Cortex of kidney (tissue), 1 donor: ENCODE measurements at places on chromosomes 6 and 20.

GRCh38 chr6:219641-220198, 72.6 kb upstream of the DUSP22 start:
- DNase-seq = no peak

DNA sequence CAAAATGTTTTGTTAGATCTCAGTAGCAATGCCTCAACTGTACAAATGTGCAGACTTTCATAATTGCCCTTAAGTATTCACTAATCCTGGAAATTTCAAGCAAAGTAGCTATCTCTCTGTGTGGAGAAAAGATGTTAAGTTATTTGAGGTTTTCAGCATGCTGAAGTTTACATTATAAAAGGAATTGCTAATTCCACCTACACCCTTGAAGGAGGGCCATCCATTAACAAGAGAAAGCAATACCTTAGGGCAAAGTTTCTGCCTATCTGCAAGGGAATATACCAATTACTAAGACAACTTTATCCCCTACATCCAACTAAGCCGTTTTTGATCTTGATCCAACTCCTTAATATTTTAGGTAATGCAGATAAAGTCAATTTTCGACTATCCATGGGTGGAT, 380.7 kb upstream of the BTBD3 start:
- DNase-seq = no peak

- no peak for DNase-seq
Measured at GRCh38 chr6:73712535-73713173, 16.7 kb downstream of the CD109 start.

GRCh38 chr20:3692706-3693294, 11.0 kb upstream of the ADAM33 start:
- no peak for DNase-seq

- DNase-seq = no peak
Measured at GRCh38 chr6:72911463-72912155, 289.7 kb downstream of the KCNQ5 start.

- no peak for DNase-seq
Measured at GRCh38 chr20:45223136-45223535, 2.0 kb downstream of the SEMG2 start.

DNA sequence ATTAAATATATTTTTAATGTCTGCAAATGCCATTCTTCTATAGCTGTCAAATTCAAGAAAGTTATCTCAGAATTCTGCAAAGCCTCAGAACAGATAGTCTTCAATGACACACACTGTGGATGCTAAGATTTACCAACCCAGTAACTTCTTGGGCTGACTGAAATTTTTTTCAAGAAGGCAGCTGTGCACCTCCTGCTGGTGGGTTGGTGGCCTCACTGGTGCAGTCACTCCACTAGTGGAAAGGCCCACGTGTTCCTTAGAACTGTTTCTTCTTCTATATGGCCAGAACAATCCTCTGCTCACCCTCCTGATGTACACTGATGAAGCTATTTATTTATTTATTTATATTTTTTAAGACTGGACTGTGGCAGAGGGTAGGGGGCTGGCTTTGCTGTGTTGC, 28.1 kb upstream of the MTCL3 start:
- no peak for DNase-seq

DNA sequence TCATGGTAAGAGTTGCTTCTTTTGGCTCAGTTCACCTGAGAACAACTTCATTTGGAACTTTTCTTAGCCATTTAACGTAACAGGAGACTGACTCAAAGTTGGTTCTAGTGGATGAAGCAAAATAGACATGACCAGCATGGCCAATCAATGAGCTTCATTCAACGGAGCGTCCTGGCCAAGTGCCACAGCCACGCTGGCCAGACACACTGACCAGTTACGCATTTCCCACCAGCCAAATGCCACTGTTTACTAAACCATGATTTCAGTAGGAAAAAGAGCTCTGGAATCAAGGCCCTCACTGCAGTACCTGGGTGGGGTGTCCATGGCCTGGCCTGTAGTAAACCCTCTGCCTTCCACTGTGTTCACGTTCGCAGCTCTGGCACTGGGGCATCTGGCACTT, 80.4 kb downstream of the POPDC3 start:
- DNase-seq = no peak

GRCh38 chr20:41507851-41508250, 110.3 kb downstream of the CHD6 start:
- no peak for DNase-seq

DNA sequence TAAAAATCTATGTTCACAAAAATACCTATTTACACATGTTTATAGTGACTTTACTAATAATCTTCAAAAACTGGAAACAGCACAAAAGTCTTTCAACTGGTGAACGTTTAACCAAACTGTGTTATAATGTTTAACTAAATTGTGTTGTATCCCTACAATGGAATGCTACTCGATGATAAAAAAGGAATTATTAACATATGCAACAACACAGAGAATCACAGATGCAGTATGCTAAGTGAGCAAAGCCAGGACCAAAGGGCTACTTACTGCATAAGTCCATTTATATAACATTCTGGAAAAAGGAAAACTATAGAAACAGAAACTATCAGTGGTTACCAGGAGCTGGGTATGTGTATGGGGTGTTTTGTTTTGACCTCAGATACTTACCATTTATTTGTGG, 602.2 kb upstream of the BTBD3 start:
- no peak for DNase-seq

DNA sequence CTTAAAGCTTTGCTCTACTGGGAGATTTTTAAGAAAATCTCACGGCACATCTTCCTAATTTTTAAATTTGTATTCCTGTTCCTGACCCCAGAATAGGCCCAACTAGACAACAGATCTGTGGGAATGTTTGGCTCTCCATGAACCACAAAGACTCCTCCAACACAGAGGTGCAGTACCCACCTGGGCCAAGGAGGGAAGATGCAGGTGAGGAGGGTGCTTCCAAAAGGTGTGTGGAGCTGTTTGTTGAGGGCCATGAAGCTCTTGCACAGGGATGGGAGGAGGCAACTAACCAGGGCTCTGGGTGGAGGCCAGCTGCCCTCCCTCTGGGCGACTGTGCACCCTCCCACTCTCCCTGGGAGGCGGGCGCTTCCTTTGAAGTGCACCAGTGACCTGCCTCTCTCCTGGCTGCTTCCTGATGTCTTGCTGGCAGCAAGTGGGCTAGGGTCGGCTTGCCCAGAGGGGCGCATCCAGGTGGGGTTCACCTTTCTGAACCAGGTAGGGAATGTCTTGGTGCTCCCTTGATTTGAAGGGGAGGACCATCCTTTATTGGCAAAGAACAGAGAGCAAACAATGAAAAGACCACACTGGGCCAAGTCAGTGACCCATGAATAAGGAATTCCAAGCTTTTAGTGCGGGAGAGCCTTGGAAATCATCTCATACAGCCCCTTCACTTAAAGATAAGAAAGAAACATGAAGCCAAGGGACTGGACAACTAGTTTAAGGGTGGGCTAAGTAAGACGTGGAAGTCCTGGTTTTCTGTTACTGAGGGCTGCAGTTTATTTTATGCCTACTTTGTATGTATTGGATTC, 76.0 kb downstream of the ANKRD6 start:
- no peak for DNase-seq

GRCh38 chr6:115220551-115221159, 840.0 kb downstream of the FRK start:
- no peak for DNase-seq

DNA sequence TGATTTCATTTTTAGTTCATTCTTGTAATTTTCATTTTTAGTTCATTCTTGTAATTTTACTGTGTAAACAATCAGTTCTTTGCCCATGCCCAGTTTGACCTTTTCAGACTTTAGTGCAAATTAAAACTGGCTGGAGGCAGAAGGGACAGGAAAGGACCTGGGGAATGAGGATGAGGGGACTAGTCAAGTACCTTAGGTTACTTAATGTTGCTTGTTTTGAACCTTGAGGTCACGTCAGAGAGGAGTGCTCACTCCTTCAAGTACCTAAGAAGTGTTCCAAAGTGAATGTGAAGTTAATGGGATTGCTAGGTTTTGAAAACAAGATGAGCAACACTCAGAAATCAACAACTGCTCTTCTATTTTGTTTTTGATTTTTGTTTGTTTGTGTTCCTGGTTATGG, 82.5 kb downstream of the FOXO3 start:
- DNase-seq = no peak

GRCh38 chr6:154960299-154960843, 34.7 kb upstream of the TIAM2 start:
- no peak for DNase-seq

- no peak for DNase-seq
Measured at GRCh38 chr6:25560865-25561264, 91.2 kb upstream of the SCGN start.

GRCh38 chr20:60974022-60974421, 278.0 kb upstream of the CDH4 start:
- no peak for DNase-seq

GRCh38 chr20:53337390-53338101, 256.1 kb downstream of the ZNF217 start:
- no peak for DNase-seq

- DNase-seq = no peak
Measured at GRCh38 chr20:51523276-51524013, 19.1 kb downstream of the NFATC2 start.

GRCh38 chr6:21230536-21230935, 363.0 kb upstream of the SOX4 start:
- no peak for DNase-seq

GRCh38 chr6:75855052-75855451, 106.0 kb downstream of the MYO6 start:
- no peak for DNase-seq

GRCh38 chr6:123604067-123604466, 32.7 kb downstream of the TRDN start:
- no peak for DNase-seq

GRCh38 chr6:104617591-104617990, 242.1 kb downstream of the HACE1 start:
- DNase-seq = no peak

GRCh38 chr6:155402656-155403304, 52.9 kb downstream of the NOX3 start:
- DNase-seq = no peak

DNA sequence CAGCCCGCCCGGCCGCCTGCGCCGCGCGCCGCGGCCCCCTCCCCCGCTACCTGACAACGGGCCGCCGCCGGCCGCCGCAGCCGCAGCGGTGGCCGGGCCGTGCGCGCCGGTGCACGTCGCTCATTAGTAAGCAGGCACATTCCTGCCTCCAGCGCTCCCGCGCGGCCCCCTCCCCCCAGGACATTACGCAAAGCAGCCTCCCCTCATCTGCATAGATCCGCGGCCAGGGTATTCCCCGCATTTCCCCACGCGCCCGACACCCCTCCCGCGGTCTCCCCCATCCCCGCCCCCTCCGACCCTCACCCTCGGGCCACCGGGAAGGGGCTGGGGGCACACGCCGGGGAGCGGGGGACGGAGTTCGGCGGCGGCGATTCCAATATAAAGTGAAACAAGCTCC, at the start of gene HIVEP2:
TSS of gene HIVEP2 (minus strand) at position 128 of the 397 bp plus-strand sequence. CDS start 170,438 bp downstream, outside the sequence.
- no peak for DNase-seq

GRCh38 chr6:6131492-6132109, 124.9 kb upstream of the NRN1 start:
- no peak for DNase-seq

DNA sequence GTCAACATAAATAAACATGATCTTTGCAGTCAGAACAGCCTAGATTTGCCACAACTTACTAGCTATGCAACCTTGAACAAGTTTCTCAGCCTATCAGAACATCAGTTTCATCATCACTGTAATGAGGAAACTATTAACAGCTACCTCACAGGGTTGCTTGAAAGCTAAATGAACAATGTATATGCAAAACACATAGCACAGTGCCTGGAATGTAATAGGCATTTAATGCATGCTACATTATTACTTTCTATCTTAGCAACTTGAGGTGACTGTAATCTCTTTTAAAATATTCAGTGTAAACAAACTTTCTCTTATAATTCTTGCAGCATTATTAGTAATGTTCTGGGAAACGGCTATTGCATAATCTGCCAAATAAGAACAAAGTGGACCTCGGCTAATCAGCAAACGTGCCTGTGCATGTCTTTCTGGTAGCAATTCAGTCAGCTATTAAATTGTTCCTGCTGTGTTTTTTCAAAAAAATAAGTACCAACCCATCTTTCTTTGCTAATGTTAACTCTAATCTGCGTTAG, 61.5 kb downstream of the SYNE1 start:
- no peak for DNase-seq

DNA sequence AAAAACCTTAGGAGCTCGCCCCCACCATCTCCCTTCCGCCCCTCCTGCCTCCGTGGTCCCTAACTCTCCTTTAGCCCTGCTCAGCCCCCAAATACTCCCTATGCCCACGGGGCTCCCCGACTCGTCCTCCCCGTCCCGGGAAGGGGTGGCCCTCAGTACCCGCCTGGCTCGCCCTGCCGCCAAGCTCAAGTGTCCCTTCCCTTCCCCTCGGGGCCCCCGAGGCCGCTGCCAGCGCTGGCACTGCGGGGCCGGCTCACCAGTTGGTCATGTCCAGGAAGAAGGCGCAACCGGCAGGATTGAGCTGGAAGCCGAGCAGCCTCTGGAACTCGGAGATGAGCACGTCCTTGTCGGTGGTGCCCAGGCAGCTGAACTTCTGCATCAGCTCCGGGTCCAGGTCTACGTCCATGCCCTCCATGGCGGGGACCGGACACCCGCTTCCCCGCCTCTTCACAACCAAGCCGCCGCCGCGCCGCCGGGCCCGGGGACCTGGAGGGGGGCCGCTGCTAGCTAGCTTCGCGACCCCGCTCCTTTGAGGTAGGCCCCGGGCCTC, 303 bp downstream of the ILRUN start:
- DNase-seq = no peak

- no peak for DNase-seq
Measured at GRCh38 chr20:50394569-50394968, 115.6 kb upstream of the PTPN1 start.

- no peak for DNase-seq
Measured at GRCh38 chr20:19618711-19619110, 139.3 kb upstream of the RIN2 start.

DNA sequence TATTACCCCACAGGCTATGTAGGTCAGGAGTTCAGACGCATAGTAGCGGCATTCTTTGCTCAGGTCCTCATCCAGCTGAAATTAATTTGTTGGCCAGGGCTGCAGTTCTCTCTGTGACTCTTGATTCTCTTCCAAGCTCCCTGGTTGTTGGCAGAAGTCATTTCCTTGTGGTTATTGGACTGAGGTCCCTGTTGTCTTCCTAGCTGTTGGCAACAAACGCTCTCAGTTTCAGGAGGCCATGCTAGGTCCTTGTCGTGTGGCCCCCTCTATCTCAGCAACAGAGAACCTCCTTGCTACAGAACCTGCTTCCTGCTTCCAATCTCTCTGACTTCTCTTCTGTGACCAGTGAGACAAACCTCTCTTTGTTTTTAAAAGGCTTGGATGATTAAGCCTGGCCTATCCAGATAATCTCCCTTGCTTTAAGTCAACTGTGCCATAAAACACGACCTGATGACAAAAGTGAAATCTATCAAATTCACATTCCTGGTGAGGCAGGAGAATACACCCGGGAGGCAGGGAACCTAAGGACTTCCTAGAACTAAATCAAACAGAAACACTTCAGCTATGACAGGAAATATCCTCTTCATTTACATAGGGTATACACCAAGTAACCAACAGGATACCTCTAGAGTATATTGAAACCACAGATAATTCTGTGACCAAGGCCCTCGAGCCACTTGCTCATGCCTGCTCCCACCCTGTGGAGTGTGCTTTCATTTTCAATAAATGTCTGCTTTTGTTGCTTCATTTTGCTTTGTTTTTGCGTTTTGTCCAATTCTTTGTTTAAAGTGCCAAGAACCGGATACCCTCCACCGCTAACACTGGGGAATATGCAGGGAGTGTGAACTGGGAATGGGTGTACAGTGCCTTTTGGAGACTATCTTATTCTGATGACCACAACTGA, 196.0 kb downstream of the BTBD3 start:
- no peak for DNase-seq
